ENCODE measurements at places on chromosomes 12 and 14.

DNA sequence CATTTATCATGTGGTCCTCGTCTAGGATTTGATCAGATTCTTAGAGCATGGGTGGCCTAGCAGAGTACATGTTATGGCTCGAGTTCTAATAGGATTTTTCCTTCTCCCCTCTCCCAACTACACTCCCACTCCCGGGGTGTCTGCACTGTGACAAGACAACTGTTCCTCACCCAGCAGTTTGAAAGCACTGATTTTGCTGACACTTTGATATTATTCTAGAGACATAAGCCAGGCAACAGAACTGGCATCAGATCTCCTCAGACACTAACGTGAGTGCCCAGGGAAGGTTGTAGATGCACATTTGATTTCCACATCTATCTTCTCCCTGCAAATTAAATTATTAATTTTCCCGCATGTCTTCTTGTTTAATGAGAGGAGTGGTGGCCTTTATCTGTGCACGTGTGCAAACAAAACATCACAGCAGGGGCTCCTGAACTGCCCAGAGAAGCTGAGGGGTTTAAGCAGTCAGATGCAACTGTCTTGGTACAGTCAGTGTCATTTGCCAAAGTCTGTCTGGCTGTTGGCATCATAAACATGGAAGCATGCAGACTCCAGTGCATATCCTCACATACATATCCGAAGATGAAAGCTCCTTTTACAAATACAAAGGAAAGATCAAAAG, 491.8 kb downstream of the NPAS3 start:
- DNase-seq, result no peak

DNA sequence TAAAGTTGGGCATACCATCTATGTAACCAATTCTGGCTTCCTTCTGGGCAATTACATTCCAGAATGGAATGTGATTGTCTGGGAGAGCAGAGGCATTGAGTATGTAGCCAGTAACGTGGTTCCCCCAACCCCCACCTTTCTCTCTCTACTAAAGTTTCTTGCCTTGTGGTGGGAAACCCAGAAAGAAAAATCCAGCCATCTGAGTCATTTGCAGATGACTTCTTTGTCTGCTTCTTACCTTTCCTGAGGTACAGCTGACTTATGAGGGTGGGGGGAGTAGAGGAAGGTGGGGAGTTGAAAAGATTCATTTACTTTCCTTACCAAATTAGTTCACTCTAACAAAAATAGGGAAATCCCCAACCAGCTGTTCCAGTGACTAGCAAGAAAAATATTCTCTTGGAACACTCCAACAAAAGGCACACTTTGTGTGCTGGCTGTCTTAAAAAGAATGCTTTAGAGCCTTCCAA, 112.1 kb upstream of the FRMD6 start:
- DNase-seq, result no peak

- DNase-seq, result no peak
These were observed 2.2 kb upstream of the NFKBIA start for GRCh38 chr14:35406506-35407305.

DNA sequence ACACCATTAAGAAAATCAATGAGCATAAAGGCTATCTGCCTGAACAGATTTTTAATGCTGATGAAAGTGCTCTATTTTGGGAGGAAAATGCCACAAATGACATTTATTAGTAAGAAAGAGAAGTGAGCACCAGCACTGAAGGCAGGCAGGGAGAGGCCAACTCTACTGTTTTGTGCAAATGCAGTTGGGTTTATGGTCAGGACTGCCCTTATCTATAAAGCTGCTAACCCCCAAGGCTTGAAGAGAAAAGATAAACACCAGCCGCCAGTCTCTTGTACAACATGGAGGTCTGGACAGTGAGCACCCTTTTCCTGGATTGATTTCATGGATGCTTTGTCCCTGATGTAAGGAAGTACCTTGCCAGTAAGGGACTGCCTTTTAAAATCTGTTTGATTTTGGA, 246.8 kb upstream of the SFSWAP start:
- DNase-seq, result no peak

- no peak for DNase-seq
These were observed 492.2 kb downstream of the APAF1 start for GRCh38 chr12:99137124-99137855.

All from activated CD8-positive, alpha-beta memory T cell treated with anti-CD3 and anti-CD28 coated beads, Interleukin-2, amount 50 U/mL, for 48 hours (primary cell).